ENCODE measurements at places on chromosomes 4 and X.

GRCh38 chrX:39445336-39445735, 644.1 kb downstream of the MID1IP1 start:
- no peaks in the 10 kb centered on the region for H3K27me3 ChIP-seq
- no peaks in the 10 kb centered on the region for H3K36me3 ChIP-seq
- no peak overlapping the region for H3K27ac ChIP-seq
- no peaks in the 10 kb centered on the region for H3K4me1 ChIP-seq

DNA sequence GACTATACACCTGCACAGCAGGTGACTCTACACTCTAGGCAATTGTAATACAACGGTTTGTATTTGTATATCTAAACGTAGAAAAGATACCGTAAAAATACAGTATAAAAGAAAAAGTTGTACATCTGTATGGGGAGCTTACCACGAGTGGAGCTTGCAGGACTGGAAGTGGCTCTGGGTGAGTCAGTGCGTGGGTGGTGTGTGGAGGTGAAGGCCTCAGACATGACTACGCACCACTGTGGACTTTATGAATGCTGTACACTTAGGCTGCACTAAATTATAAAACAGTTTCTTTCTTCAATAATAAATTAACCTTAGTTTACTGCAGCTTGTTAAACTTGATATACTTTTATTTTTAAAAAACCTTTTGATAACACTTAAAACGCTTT, 85.0 kb upstream of the FAT1 start:
- H3K27ac ChIP-seq: no peak overlapping the region
- DNase-seq: no peak
- H3K36me3 ChIP-seq: no peaks in the 10 kb centered on the region
- no peaks in the 10 kb centered on the region for H3K27me3 ChIP-seq

GRCh38 chrX:130013661-130014060, 31.2 kb downstream of the BCORL1 start:
- no peak for DNase-seq
- H3K27me3 ChIP-seq: no peaks in the 10 kb centered on the region
- no peaks in the 10 kb centered on the region for H3K4me1 ChIP-seq
- no peak overlapping the region for H3K27ac ChIP-seq
- no peak overlapping the region for H3K4me3 ChIP-seq
- H3K36me3 ChIP-seq: peaks cover 35% of the 10 kb centered on the region

DNA sequence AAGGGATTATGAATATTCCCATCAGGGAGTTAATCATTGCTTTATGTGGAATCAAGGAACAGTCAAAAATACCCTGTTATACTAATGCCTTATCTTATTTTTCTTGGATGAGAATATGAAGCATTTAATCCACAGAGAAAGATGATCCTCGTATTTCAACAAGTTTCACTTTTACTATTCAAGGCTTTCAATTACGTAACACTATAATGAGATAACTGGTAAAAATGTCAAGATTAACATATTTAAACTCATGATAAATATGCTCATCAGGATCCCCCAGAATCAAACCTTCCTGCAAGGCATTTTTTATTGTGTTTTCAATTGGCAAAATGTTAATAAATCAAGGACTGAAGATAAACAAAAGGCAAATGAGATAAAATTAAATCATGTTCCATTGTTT, 5.1 kb downstream of the ZXDA start:
- no peak overlapping the region for H3K4me3 ChIP-seq
- no peak overlapping the region for H3K27ac ChIP-seq
- peaks cover 15% of the 10 kb centered on the region for H3K36me3 ChIP-seq
- no peaks in the 10 kb centered on the region for H3K27me3 ChIP-seq
- no peak for DNase-seq

DNA sequence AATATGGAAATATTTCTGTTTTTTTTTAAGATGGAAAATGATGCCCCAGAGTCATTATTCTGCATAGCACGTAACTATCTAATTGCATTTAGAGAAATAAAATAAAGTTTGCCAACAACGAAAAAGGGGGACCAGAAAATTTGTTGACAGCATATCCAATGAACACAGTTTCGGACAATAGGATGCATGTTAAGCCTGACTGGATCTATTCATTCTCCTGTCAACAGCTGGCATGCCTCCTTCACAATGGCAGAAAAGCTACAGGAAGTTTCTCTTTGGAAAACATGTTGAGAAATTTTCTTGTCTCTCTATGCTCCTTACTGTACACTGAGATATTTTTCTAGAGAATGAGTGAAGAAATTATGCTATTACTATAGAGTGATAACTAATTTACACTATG, 262.5 kb downstream of the GRID2 start:
- H3K4me1 ChIP-seq: no peaks in the 10 kb centered on the region
- H3K4me3 ChIP-seq: no peak overlapping the region
- no peak overlapping the region for H3K27ac ChIP-seq
- DNase-seq: no peak

GRCh38 chr4:77204621-77205020, 47.6 kb downstream of the CCNG2 start:
- no peaks in the 10 kb centered on the region for H3K36me3 ChIP-seq
- no peaks in the 10 kb centered on the region for H3K4me1 ChIP-seq
- H3K4me3 ChIP-seq: no peak overlapping the region
- H3K27ac ChIP-seq: no peak overlapping the region

DNA sequence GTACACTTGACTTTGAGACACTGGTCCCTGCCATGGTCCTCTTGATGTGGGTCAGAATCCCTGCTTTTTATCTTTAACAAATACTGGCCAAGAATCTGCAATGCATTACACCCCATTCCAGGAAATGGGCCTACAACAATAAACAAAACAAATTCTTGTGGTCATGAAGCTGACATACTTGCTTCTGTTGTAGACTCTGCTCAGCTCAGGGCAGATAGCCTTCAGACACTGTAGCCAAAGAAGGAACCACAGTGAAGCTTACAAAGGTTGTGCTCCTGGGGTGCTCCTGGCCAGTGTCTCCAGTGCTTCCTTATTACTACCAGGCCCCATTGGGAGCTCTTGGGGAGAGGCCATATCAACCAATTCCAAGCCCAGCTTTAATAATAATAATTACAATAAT, 21.8 kb downstream of the KIAA1210 start:
- H3K4me3 ChIP-seq: no peak overlapping the region
- H3K27me3 ChIP-seq: no peaks in the 10 kb centered on the region

DNA sequence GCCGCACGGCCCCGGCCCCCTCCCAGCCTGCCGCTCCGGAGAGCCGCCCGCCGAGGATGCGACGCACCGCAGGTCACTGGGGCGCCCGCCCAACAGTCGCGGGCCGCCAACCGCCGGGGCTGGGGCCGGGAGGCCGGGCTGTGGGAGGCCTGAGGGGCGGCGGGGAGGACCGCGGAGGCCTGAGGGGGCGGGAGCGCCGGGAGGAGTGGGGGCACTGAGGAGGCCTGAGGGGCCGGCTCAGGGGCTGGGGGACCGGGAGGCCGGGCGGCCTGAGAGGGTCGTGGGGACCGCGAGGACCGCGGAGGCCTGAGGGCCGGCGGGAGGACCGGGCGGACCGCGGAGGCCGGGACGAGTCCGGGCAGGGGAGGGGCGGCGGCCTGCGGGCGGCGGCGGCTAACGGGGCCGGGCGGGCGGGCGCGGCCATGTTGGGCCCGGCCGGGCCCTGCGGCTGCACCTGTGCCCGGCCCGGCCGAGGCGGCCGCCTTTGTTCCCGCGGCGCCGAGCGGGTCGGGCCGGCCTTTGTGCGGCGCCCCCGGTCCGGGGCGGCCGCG, 353 bp downstream of the NSD2 start:
- peak overlapping the region; percentile 89 for H3K27ac ChIP-seq
- peak overlapping the region; percentile 90 for H3K4me3 ChIP-seq
- peaks cover 2% of the 10 kb centered on the region for H3K27me3 ChIP-seq
- H3K36me3 ChIP-seq: peaks cover 25% of the 10 kb centered on the region
- no peak for DNase-seq
- peaks cover 50% of the 10 kb centered on the region for H3K4me1 ChIP-seq

- no peaks in the 10 kb centered on the region for H3K27me3 ChIP-seq
- H3K4me1 ChIP-seq: no peaks in the 10 kb centered on the region
- no peak overlapping the region for H3K27ac ChIP-seq
- H3K36me3 ChIP-seq: peaks cover 11% of the 10 kb centered on the region
Measured at GRCh38 chrX:132435222-132435621, 53.6 kb downstream of the MBNL3 start.

GRCh38 chrX:13109817-13110216, 65.4 kb upstream of the FAM9C start:
- no peak overlapping the region for H3K4me3 ChIP-seq
- H3K27ac ChIP-seq: no peak overlapping the region
- no peaks in the 10 kb centered on the region for H3K4me1 ChIP-seq
- DNase-seq: no peak
- no peaks in the 10 kb centered on the region for H3K27me3 ChIP-seq

- no peaks in the 10 kb centered on the region for H3K27me3 ChIP-seq
- no peaks in the 10 kb centered on the region for H3K4me1 ChIP-seq
- no peak overlapping the region for H3K4me3 ChIP-seq
- H3K36me3 ChIP-seq: no peaks in the 10 kb centered on the region
- DNase-seq: no peak
- H3K27ac ChIP-seq: no peak overlapping the region
Measured at GRCh38 chr4:186605261-186605865, 50.0 kb upstream of the MTNR1A start.

- no peak overlapping the region for H3K27ac ChIP-seq
- H3K4me1 ChIP-seq: no peaks in the 10 kb centered on the region
- H3K4me3 ChIP-seq: no peak overlapping the region
- no peak for DNase-seq
Measured at GRCh38 chr4:152278505-152279233, 257.2 kb downstream of the FBXW7 start.

- H3K27me3 ChIP-seq: peaks cover 15% of the 10 kb centered on the region
- H3K27ac ChIP-seq: no peak overlapping the region
- H3K4me3 ChIP-seq: no peak overlapping the region
- DNase-seq: no peak
- H3K4me1 ChIP-seq: peaks cover 29% of the 10 kb centered on the region
Measured at GRCh38 chr4:74033739-74034138, 4.8 kb downstream of the CXCL3 start.

DNA sequence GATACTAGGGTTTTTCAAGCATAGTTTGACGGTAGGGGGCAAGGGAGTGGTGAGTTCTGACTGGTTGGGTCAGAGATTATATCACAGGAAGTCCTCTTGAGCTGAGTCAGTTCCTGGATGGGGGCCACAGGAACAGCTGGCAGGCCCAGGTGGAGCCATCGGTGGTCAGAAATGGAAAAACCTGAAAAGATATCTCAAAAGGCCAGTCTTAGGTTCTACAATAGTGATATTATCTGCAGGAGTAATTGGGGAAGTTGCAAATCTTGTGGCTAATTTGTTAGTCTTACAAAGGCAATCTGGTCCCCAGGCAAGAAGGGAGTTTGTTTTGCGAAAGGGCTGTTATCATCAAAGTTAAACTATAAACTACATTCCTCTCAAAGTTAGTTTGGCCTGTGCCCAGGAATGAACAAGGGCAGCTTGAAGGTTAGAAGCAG, 159.3 kb downstream of the PTCHD1 start:
- H3K4me1 ChIP-seq: no peaks in the 10 kb centered on the region
- no peaks in the 10 kb centered on the region for H3K27me3 ChIP-seq
- H3K27ac ChIP-seq: no peak overlapping the region
- no peak overlapping the region for H3K4me3 ChIP-seq

- H3K4me1 ChIP-seq: no peaks in the 10 kb centered on the region
- no peak overlapping the region for H3K4me3 ChIP-seq
- DNase-seq: no peak
- no peaks in the 10 kb centered on the region for H3K36me3 ChIP-seq
- no peak overlapping the region for H3K27ac ChIP-seq
Measured at GRCh38 chr4:147334478-147334877, 146.4 kb upstream of the EDNRA start.

- no peaks in the 10 kb centered on the region for H3K27me3 ChIP-seq
- H3K4me1 ChIP-seq: no peaks in the 10 kb centered on the region
- no peak overlapping the region for H3K27ac ChIP-seq
- no peaks in the 10 kb centered on the region for H3K36me3 ChIP-seq
- no peak for DNase-seq
- H3K4me3 ChIP-seq: no peak overlapping the region
Measured at GRCh38 chr4:124191329-124191728, 521.2 kb downstream of the ANKRD50 start.

All from DND-41 (cell line).